ENCODE measurements at places on chromosomes 7 and 10.

DNA sequence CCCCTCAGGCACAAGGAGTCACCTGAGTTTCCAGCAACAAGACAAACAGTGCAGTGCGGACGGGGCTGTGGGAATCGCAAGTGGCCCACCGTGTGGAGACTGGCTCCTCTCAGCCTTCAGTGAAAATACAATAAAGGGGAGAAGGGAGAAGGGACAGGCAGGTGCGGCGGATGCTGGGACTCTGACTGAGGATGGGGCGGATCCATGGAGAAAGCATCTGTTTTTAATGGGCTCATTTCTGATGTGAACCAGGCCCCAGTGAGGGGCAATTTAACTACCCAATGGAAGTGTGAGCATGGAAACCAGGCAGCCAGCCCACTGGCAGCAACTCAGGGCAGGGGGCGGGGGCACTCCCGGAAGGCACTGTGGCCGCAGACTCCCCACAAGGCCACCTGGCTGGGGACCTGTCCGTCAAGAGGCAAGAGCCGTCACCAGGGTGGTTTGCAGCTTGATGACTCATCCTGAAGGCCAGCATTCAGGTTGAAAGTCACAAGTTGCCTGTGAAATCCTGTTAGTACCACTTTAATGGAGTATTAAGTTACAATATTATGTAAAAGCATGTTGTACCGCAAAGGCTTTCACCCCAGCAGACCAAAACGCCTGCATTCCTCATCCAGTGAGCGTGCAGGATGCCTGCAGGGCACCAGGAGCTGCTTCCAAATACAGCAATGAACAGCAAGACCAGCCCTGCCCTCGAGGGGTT is 476.4 kb downstream of the PTPRN2 start:
- DNase-seq = no peak

- DNase-seq = no peak
Observed at GRCh38 chr10:56028298-56029132, 332.5 kb downstream of the ZWINT start.

DNA sequence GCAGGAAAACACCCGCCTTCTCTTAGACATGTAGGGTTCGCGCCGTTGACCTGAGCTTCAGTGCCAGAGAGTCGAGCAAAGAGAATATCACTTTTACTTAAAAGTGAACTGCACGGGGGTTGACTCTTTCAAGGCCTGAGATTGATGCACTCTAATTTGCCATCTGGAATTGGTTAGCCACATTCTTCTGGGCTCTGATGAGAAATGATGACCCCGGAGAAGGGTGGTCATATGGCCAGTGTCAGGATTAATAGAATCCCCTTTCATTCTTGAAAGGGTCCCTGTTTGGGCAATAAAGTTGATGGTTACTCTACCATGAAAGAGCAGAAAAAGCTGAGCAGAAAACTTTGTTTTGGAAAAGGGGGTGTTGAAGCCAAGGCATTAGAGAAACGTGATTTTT is 31.2 kb downstream of the GRK5 start:
- DNase-seq = no peak

- peak; percentile 20 for DNase-seq
Observed at GRCh38 chr10:114304571-114305421, 65.7 kb downstream of the VWA2 start.

GRCh38 chr7:51430480-51431086 is 114.0 kb upstream of the COBL start:
- no peak for DNase-seq

- DNase-seq = no peak
Observed at GRCh38 chr10:95605163-95605562, 44.0 kb upstream of the SORBS1 start.

DNA sequence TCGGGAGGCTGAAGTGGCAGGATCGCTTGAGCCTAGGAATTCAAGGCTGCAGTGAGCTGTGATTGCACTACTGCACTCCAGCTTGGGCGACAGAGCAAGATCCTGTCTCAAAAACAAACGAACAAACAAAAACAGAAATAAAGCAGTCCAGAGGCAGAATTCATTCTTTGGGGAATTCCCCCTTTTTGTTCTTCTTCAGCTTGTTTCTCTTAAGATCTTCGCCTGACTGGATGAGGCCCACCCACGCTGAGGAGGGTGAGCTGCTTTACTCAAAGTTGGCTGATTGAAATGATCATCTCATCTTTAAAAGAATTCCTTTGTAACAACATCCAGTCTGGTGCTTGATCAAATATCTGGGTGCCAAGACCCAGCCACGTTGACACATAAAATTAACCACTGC is 10.7 kb downstream of the MRC1 start:
- no peak for DNase-seq

DNA sequence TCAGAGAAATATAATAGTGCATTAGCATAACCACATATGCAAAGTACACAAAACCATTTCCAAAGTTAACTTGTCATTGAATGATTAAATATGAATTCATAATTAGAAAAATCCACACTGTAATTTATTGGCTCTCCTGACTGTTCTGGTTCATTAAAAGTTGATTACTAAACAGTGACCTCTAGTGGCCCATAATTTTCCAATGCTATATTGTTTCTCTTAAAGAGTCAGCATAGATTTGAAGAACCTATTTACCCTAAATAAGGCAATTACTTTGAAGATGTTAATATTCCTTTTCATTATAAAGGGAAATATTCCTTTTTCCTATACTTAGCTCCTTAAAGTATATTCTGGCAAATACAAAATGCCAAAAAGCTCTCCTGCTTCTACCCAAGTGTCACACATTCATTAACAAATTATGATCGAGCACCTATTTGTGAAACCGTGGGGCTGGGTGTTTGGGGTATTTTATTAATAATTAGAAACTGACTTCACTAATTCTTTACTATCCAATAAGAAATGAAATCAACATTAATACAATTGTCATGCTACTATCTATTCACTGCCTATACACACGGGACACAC is 86.2 kb downstream of the HIBADH start:
- DNase-seq = no peak

DNA sequence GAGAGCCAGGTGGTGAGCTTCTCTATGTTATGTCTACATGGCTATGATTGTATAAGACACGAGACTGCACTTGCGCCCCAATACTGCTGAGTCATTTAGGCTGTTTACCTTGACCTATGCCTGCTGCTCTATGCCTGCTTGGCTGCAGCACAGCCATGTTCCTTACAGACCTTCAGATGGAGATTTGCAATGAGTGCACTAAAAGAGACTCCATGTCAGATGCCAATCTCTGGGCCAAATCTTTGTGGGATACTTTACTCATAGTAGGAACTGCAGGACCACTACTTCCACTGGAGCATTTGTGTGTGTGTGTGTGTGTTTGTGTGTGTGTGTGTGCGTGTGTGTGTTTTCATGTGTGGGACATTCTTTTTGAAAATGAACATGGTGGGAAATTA is 50.0 kb upstream of the KMT2E start:
- no peak for DNase-seq

DNA sequence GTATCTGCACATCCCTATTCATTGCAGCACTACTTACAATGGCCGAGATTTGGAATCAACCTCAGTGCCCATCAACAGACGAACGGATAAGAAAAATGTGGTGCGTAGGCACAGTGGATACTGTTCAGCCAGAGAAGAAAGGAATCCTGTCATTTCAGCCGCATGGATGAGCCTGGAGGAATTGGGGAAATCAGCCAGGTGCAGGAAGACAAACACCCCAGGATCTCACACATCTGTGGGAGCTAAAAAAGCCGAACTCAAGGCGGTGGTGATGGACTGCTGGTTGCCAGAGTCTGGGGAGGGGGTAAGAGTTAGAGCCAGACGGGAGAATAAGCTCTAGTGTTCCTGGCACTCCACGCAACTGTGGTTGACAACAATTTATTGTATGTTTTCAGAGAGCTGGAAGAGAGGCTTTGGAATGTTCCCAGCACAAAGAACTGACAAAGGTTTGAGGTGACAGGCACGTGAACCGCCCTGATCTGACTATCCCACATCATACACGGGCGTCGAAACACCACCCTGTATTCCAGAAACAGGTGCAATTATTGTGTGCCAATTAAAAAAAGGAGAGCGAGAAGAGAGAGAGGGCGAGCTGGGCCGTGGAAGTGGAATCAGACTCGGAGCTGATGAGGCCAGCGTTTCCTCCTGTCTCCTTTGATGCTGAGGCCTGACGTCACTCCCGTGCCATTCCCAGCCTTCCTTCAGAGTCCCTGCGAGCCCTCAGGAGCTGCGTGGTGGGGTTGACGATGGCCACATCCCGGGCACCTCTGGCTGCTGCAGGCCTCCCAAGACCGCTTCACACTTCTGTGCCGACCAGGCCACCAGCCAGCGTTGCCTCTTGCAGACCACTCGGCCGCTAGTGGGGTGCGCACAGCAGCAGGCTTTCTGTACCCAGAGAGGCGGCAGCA is 189.5 kb downstream of the DNAJB6 start:
- DNase-seq = no peak

DNA sequence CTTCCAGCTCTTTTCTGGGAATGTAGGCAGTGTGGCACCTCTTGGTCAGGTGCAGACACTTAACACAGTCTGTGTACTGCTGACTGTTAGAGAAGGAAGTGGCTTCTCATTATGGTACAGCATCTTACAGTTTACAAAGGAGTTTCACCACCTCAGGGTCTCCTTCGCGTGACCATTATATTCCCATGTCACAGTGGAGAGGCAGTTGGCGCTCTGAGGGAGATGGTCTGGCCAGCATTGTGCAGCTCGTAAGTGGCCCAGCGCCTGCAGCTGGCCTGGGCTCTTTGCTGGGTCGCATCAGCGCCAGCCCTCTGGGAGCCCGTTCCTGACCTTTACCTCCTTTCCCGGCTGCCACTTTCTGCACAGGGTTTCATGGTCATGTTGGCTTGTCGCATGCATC is 15.4 kb downstream of the TSPAN15 start:
- DNase-seq = no peak

GRCh38 chr10:108560488-108560887 is 1362.8 kb downstream of the XPNPEP1 start:
- no peak for DNase-seq

DNA sequence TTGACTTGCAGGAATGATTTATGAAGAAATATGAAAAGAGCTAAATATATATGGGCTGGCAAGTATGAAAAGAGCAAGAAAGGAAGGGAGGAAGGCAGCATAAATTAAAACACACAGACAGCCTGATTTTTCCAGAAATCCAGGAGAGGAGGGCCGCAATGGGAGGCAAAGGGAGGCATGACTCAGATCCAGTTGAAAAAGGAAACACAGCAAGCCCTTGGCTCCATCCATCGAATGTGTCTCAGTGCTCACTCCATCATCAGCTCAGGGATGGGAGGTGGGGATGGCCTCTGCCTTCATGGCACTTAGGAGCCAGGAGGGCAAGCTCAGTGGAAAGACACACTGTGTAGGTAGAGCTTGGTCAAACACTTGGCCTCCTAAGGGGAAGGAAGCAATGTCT is 75.7 kb upstream of the PDZD8 start:
- DNase-seq = no peak

- DNase-seq = no peak
Observed at GRCh38 chr10:75035975-75036708, 75.3 kb upstream of the SAMD8 start.
